H1 (cell line): ENCODE measurements at places on chromosomes 13 and 19.

DNA sequence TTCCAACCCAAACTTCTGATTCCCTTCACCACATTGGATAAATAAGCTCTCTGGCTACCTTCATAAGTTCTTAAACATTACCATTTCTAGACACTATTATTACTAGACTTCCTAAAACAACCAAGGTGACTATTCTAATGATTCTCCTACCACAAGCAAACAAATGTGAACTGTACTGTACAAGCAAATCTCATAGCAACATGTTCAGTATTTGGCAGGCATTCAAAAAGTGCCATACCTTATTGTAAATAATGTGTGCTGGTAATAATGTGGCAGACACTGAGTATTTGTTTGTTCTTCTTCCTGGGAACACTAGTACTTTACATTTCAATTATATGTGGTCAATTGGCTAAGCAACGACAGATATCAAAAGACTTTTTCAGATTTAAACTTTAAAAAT, 986.0 kb upstream of the SPRY2 start:
- DNase-seq, result no peak

GRCh38 chr13:33545492-33545891, 259.9 kb upstream of the STARD13 start:
- no peak for DNase-seq

DNA sequence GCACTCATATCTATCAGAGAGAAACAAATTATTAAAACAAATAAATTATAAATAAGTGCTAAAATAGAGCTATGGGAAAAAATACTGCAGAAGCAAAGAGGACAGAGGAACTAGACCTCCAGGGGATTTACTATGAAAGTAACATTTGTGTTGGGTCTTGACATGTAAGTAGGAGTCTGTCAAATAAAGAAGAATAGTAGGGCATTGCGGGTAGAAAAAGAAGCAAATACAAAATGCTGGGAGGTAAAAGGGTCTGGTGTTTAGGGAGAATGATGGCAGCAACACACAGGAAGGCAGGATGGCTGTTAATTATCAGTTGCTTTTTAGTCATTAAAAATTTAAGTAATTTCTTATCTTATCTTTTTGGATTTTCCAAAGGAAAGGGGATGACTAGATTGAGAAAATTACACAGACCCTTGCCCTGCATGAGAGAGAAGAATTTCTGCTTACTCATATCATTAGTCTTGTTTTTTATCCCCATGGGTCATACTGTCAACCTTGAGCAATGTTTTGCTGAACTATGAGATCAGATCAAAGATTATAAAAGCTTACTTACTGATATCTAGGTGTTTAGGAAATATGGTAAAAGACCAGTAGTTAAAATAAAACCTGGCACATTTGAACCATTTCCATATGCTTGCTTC, 472.7 kb downstream of the DIAPH3 start:
- DNase-seq, result no peak

GRCh38 chr13:44617648-44618047, 41.5 kb upstream of the TSC22D1 start:
- no peak for DNase-seq

GRCh38 chr13:51833980-51834379, 11.0 kb downstream of the TMEM272 start:
- no peak for DNase-seq

- DNase-seq, result no peak
These were observed 857.4 kb downstream of the OLFM4 start for GRCh38 chr13:53885997-53886396.

- DNase-seq, result no peak
These were observed 5.5 kb downstream of the ZNRF4 start for GRCh38 chr19:5460748-5461147.

DNA sequence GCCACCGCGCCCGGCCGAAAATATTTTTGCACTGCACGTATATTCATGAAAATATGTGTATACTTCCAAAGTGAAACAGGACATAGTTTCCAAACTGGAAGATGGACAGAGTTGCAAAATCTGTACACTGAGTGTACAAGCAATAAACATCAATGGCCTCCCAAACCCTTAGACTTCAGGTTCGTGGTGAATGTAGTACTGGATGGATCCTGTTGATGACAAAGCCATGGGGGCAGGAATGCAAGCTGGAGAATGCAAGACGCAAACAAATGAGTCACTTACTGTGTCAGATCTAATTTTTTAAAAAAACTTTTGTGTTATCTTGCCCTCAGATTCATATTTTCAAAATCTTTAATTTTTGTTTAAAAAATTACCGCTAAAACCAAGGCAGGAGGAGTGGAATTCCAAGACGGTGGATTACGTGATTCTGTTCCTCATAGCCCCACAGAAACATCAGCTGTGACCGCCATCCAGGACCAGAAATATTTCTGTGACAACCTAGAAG, 12.7 kb upstream of the LILRA2 start:
- no peak for DNase-seq

GRCh38 chr19:52277471-52277870, 8.1 kb downstream of the ZNF766 start:
- no peak for DNase-seq

DNA sequence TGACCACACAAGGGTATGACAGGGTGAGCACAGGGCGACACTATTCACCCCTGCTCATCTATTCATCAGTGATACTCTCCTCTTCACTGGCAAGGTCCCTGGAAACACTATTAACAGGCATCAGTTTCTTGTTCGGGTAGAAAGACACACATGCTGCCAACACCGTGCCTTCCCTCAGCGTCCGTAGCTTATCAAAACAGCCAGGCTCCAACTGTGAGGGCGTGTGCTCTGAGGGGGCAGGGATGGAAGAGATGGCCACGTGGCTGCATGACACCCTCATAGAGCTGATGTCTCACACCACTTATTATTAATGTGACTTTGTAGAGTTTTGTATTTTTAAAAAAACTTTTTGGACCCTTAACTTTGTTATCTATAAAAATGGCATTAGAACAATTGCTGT, 160.3 kb downstream of the ITGBL1 start:
- no peak for DNase-seq

- DNase-seq, result no peak
These were observed 105.5 kb downstream of the KDM4B start for GRCh38 chr19:5074407-5074806.

DNA sequence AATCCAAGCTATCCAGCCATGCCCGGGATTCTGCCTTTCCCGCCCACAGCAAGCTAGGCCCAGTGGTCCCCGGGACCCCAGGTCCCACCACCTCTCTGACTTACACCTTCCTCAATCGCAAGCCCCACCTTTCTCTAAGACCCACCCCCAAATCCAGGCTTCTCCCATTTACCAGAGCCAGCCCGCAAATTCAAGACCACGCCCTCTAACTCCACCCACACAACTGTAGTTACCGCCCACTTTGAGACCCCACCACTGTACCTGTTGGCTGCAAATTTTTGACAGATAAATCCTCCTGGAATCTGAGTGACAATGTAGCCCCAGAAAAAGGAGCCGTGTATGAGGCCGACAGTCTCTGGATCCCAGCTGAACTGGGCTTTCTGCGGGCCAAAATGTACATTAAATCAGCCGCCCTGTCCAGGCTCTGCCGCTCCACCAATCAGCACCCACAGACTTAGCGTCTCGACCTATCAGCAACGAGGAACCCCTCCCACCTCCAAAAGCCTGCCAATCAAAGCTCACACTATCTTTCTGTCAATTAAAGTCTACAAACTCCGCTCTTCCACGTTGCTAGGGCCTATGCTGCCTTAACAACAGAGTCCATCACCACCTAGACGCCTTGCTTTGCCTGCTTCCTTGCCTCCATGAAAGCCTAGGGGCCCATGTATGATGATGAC, 6.3 kb downstream of the SLC17A7 start:
- no peak for DNase-seq

- DNase-seq, result no peak
These were observed 7.2 kb downstream of the GADD45B start for GRCh38 chr19:2483084-2483483.

- DNase-seq, result no peak
These were observed 19.6 kb upstream of the SLC15A1 start for GRCh38 chr13:98771838-98772611.

DNA sequence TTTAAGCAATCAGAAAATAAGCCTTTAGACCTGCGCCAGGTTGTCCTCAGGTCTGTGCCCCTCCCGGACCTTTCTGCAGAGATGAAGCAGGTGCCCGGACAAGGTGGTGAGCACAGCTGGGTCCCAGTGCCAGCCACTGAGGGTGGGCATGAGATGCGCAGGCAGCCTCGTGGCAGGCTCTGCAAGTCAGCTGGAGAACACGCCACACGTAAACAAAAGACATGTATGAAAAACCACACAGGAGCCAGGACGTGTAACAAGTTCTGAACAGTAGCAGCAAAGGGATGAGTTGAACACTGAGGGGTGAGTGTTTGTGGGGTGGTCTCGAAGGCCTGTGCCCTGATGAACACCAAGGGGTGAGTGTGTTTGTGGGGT, 68.8 kb upstream of the MCF2L start:
- no peak for DNase-seq

DNA sequence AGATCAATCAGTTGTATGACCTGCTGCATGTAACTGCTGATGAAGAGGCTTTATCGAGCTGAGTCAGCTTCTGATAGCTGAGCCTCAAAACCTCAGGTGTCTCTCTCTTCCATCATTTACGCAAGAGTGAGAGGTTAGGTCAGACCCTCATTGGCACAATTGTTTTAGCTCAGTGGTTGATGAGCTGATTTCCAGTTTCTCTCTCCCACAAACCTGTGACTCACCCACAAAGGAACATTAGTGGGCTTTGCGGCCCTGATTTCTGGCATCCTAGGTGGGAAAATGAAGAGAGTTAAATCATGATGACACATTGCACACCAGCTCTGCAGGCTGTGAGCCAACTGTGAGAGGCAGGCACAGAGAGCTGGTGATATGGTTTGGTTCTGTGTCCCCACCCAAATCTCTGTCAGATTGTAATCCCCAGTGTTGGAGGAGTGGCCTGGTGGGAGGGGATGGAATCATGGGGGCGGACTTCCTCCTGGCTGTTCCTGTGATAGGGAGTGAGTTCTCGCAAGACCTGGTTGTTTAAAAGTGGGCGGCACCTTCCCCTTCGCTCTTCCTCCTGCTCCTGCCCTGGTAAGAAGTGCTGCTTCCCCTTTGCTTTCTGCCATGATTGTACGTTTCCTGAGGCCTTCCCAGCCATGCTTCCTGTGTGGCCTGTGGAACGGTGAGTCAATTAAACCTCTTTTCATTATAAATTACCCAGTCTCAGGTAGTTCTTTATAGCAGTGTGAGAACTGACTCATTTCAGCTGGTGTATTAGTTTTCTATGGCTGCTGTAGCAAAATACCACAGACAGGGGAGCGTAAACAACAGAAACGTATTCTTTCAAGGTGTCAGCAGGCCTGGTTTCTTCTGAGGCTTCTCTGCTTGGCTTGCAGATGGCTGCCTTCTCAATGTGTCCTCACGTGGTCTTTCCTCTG, 33.5 kb upstream of the TMTC4 start:
- no peak for DNase-seq

DNA sequence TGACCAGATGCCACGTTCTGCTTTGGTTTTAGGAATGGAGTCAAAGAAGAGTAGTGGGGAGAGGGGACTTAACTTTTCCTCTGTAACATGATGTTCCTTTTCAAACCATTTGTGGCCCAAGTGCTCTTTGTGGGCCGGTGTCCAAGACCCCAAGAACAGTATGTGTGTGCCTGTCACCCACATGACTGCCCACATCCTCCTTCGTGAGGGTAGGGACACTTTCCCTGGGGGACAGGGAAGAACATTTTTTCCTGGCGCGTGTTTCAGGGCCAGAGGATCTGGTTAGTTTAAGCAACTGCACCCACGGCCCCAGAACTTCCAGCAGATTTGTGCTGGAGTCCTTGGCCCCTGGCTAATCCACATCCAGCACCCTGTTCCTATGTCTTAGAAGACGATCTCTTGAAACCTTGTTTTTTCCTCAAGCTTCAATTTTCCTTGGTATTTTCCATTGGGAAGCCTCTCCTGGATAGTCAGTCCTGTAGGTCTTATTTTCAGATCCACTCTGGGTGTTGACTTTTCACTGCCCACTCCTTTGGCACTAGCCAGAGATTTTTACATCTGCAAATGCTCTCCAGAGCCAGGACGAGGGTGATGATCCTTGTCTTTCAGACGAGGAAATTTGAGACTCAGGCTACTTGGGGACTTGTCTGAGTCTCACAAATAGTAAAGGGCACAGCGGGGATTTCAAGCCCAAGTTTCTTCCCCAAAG, 10.8 kb upstream of the CCDC97 start:
- no peak for DNase-seq
